ENCODE measurements at places on chromosomes 4 and X.

DNA sequence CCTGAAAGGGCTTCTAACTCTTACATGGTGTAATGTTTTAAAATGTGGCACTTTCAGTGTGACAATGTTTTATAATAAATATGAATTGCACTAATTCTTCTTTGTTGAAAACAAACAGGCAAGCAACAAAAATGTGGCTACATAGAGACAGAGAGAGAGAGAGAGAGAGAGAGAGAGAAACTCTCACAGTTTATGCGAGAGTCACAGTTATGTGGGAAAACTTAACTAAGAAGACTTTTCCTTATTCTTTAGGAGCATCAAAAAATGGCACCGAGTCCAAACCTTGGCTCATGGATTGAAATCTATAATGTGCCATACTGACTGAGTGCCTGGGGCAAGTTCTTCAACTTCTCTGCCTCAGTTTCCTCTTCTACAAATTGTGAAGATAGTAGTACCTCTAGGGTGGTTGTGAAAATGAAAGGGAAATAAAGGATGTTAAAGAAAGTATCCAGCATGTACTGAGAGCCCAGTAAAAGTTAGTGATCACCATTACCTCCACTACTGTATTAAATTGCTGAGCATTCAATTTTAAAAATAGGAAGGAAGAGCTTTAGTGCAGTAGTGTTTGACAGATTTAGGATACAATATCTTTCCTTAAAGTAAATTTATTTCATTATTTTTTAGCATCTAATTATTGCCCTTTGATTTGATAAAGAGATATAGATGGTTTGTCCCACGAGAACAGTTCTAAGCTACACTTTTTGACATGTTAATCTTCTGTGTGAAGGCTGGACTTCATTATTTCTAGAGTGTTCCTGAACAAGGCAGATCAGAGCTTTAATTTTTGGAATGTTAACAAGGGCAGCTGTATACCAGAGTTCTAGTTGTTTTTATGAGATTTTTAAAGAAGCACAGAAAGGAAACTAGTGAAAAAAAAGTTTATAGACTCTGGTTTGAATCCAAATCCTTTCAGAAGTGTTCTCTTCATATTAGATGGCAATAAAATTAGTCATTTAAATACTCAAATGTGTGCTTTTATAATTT is 187.5 kb upstream of the ANK2 start:
- DNase-seq, result no peak

GRCh38 chr4:20302336-20302735 is 50.6 kb downstream of the SLIT2 start:
- no peak for DNase-seq

GRCh38 chr4:70734168-70734954 is 12.6 kb downstream of the RUFY3 start:
- no peak for DNase-seq

DNA sequence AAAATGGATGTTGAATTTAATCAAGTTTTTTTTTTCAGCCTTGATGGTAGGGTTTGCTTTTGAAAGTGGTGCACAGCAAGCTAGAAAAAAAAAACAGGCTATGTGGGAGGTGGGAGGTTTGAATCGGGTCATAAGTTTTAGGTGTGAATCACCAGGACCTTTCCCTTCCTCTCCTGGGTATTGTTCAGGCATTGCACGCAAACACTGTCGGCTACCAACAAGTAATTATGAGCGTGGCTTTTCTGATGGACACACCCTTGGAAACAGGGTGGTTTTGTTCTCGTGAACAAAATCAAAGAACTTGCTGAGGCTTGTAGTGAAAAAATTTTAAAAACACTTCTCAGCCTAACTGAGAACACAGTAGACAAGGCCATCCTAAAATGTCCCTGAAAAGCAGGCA is 18.1 kb downstream of the PIR start:
- no peak for DNase-seq

- no peak for DNase-seq
Observed at GRCh38 chr4:170589597-170590191, 499.9 kb upstream of the AADAT start.

DNA sequence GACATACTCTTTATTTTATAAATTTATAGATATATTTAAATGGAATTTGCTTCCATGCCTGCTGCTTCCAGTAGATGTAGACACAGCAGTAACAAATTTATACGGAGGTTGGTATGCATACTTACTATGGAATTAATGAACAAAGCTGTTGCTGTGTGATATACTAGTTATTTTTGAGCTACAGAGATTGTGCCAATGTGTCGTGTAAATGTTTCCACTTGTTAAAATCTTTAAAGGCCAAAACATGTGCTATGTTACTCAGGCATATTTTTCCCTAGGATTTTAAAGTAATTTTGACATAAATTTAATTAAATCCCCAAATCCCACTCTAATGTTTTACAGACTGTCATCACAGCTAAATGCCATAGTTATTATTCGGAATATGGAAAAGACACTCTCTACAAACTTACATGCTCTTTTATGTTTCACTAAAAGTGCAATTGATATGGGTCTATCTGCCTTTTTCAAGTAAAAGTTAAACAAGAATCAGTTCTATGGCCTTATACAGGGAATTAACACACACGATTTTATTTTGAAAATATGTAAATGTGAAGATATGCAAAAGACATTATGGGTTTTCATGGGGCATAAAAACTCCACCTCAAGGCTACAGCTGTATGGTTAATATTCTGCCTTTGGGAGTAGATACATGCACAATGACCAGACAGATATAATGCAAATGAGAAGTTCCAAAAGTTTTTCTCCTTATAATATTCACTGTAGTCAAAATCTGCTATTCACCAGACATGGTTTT is 256.8 kb downstream of the FSTL5 start:
- DNase-seq, result no peak

- DNase-seq, result no peak
Observed at GRCh38 chrX:154738011-154738738, 12.7 kb downstream of the GAB3 start.

DNA sequence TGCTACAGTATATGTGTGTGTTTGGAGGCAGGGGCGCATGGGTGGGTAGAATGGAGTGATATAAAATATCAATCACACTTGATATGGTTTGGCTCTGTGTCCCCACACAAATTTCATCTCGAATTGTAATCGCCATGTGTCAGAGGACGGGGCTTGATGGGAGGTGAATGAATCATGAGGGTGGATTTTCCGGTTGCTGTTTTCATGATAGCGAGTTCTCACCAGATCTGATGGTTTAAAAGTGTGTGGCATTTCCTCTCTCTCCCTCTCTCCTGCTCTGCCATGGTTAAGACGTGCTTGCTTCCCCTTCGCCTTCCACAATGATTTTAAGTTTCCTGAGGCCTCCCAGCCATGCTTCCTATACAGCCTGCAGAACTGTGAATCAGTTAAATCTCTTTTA is 14.8 kb downstream of the SOWAHB start:
- no peak for DNase-seq

DNA sequence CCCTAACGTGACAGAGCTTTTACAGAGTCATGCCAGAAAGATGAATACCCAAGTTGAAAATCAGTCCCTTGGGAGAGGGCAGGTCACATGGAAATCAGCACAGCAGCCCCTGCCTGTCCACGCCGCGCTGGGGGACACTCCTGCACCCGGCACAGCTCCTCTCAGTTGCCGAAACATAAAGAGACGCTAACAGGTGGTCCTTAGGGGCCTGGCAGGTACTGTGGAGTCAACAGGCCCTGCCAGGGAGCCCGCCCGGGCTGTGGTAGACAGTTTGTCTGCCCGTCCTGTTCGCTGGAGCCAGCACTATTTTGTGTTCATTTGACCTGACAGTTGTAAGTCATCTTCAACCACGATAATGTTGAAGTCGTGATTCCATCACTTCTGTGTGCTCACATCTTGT is 30.5 kb downstream of the NELFA start:
- no peak for DNase-seq

- no peak for DNase-seq
Observed at GRCh38 chrX:130772105-130772775, 130.8 kb downstream of the ENOX2 start.

DNA sequence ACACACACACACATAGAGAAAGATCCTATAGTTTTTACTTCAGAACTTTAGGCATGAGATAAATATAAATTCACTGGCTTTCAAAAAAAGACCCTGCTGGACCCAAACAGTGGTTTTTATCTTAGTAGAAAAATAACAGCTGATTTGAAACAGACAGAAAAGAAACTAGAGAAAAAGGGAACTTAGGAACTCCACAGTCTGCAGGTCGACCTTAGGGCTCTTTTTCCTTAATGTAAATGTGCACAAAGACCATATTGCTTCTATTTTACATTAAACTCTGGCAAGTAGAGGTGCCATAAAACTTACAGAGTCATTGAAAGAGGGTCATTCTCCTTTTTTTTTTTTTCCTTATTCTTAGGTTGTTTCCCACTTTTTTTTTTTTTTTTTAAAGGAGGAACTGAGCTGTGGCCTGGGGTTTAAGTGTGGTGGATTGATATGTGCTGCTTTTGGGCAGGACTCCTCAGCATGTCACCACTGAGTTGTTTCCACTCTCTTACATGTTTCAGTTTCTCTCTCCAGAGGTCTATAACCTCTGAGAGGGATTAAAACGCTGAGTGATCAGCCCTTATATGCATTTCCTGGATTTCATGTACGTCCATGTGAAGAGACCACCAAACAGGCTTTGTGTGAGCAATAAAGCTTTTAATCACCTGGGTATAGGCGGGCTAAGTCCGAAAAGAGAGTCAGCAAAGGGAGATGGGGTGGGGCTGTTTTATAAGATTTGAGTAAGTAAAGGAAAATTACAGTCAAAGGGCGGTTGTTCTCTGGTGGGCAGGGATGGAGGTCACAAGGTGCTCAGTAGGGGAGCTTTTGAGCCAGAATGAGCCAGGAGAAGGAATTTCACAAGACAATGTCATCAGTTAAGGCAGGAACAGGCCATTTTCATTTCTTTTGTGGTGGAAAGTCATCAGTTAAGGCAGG is 70.8 kb upstream of the PACRGL start:
- no peak for DNase-seq

DNA sequence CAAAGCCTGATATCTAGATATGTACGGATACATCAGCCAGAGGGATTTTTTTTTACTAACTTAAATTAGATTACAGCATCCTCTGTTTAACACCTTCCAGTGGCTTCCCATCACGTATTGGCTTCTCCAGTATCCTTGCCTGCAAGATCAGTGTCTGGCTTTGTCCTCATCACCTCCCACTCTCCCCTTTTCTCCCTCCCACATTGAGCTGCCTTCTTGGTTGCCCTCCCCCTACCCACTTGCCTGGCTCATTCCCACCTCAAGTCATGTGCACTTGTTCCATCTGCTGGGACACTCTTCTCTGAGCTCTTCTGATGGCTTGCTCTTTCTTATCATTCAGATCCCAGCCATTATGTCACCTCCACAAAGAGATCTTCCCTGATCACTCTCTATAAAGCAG is 75.9 kb upstream of the NALF2 start:
- no peak for DNase-seq

DNA sequence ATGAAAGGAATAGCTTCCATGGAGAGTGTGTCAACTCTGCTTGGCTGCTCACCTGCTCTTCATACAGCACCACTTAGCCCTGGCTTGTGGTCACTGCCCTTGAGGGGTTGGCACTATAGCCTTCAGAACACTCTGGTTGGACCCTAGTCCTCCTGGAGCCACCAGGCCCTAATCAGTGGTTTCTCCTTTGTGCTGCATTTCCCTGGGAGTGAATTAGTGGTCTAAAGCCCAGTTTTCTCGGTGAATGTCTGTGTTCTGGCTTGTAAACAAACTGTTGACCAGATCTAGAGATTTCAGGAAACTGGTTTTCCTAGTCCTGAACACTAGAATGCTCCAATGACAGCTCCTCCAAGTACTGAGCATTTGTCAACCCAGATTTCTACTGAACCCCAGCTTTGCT is 28.6 kb upstream of the TMEM154 start:
- DNase-seq, result no peak

GRCh38 chr4:90112715-90113114 is 14.5 kb upstream of the CCSER1 start:
- no peak for DNase-seq

- no peak for DNase-seq
Observed at GRCh38 chrX:48357681-48358080, 1.2 kb upstream of the SSX3 start.

DNA sequence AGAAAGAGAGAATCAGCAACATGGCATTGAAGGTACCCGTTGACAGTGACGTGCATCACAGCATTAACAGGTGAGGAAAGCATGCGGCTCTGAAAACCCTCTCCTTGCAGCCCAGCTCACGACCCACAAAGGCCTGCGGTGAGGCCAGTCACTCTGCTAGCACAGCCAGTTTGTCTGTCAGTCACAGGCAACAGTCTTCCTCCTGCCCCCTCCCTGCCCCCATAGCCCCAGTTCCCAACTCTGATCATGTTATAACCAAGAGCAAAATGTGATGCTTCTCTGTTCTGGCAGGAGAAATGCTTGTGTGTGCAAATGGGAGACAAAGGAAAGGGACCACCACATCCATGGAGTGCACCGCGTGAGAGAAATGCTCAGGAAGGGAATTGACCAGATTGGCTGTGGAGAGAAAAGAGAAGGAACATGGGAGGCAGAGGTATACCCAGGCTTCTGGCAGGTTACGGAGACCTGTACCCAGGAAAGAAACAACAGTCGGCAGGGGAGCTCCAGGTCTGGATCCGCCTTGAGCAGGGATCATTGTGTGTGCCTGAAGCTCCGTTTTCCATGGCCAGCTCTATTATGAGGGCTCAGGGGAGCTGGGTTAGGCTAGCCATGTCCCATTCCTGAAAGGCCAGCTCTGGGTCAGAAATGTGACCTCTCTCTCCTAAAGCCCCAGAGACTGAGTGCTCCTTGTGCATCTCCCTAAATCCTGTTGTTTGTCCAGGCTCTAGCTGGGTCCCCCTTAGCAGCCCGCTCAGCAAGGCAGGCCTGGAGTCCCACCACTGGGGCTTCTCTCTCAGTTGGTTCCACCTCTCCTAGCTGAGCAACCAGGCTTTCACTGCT is 139.7 kb upstream of the MAMLD1 start:
- DNase-seq, result no peak

DNA sequence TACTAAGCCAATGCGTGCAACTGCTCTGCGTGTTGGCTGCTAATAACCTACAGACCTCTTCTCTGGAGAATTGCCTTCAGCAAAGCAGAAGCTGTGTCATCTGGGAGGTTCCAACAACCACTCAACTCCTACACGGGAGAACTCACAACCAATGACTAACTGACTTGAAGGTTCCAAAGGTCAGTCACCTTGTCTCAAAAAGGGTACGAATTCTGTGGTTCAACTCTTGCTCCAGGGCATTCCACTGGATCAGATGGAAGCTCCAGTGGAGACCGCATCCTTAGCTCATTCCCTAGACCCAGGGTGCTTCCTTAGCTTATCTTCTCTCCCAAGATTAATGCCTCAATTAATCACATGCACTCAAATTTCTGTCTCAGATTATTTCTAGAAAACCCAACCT is 222.7 kb downstream of the CHIC2 start:
- no peak for DNase-seq

All from activated effector memory CD4-positive, alpha-beta T cell treated with Interleukin-2 at 50 U/mL for 16 hours (primary cell).